T-helper 1 cell (primary cell): ENCODE measurements at places on chromosomes 7 and 10.

DNA sequence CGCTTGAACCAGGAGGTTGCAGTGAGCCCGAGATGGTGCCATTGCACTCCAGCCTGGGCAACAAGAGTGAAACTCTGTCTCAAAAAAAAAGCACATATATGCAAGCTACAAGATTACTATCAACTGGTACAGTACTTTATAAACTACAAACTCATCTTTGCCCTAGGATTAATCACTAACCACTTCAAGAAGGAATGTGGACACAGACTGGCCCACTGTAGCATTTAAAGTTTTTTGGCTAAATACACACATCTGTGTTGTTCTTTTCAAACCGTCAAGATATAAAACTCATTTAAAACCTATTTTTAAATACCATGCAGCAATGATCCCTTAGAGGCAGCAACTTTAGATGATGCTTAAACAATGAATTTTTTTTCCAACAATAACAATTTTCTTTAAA is 205.4 kb downstream of the IMMP2L start:
- no peak for DNase-seq

DNA sequence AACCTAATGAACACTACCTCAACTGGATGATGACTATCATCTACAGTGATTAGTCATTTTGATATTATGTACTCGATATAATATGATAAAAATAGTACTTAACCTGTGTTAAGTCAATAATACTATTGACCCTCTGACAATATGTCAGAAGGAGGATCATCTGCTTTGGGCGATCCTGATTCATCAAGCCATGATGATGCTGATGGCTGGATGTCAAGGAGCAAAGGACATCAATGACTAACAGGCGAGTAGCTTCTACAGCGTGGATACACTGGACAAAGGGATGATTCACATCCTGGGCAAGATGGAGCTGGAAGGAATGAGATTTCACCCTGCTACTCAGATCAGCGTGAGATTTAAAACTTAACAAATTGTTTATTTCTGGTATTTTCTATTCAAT is 94.4 kb upstream of the SKAP2 start:
- DNase-seq = no peak

DNA sequence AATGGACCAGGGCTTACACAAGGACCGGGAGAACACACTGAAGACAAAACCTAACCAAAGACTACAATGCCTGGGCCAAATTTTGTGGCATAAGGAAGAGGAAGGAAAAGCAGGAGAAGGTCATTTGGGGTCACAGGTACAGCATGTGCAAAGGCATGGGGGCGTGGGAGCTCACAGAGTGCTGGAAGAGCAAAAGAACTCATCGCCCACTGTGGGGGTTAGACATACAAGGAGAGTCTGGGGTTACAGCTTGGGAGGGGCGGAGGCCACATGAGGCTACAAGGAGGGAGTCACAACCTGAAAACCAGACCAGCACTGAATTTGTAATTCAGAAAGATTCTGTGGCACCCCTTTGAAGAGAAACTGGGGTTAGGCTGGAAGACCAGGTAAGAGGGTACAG is 9.7 kb downstream of the PUS7 start:
- DNase-seq = no peak

DNA sequence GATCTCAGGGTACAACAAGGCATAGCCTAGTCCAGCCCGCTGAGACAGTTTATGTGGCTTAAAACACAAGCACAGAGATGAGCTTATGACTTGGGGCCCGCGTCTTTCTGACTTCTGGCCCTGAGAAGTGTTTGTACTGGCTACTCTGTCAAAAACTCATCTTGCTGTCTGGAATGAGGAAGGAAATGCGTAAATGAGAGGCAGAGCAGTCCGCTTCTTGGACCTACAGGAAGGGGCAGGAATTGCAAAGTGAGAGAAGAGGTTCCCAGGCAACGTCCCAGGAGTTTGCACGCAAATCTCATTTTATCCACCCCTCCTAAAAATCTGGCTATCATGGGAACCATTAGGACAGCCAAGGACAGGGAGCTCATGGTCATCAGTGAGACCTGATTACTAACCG is 5.5 kb downstream of the ANXA11 start:
- no peak for DNase-seq

DNA sequence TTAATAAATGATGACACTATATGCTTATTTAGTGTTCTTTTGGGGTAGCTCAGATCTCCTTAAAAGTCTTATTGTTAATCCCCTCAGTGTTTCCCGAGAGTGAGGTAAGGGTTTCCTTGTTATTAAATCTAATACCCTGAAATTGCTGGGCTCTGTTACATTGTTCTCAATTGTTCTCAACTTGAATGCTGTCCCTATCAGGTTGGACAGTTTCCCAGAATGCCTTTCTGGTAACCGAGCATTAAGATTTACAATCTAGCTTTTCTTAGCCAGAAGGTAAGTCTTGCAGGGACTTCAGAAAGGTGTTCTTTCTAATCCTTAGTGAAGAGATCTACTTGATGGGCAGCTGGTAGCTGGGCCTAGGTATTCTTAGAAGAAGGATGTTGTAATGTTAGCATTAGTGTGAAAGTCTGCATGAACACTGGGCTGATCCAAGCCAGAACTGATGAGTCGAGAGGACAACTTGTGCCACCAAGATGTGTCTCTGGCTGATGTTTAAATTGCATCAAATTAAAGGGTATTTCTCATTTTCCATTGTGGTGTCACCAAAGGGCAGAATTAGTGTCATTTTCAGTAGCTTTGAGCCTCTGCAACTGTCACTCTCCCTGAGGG is 89.9 kb downstream of the SND1 start:
- DNase-seq = no peak

DNA sequence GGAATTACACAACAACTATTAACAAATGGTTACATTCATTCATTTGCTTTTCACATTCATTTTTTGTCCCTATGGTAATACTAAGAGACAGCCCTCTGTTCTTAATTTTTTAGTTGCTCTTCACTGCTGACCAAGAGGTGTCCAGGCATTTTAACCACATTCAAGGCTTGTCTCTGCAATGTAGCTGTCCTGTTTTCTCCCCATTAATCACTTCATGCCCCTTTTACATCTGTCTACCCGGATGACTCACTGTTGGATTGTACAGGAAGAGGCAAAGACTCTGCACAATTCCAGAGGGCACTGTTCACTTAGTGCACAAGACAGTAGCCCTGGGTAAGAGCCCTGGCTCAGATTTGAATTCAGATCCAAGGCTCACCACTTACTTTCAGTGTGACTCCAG is 168.5 kb downstream of the NOC3L start:
- DNase-seq = no peak

DNA sequence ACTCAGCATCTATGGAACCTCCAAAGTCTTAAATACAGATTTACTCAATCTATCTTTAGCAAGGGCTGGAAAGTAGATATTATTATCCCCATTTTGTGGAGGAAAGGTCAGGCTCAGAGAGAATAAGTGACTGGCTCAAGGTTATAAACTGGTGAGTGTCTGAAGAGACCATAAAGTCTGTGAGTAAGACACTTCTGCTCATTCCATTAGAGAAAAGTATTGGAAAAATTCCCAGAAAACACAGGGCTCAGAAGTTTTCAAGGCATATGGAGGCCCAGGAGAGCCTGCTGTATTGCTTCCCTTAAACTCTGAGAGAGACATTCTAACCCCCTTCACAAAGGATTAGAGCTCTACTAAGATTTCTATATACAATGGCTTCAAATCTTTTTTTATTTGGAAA is 134.8 kb downstream of the PCDH15 start:
- no peak for DNase-seq

GRCh38 chr10:61629576-61629975 is 33.2 kb upstream of the CABCOCO1 start:
- no peak for DNase-seq

DNA sequence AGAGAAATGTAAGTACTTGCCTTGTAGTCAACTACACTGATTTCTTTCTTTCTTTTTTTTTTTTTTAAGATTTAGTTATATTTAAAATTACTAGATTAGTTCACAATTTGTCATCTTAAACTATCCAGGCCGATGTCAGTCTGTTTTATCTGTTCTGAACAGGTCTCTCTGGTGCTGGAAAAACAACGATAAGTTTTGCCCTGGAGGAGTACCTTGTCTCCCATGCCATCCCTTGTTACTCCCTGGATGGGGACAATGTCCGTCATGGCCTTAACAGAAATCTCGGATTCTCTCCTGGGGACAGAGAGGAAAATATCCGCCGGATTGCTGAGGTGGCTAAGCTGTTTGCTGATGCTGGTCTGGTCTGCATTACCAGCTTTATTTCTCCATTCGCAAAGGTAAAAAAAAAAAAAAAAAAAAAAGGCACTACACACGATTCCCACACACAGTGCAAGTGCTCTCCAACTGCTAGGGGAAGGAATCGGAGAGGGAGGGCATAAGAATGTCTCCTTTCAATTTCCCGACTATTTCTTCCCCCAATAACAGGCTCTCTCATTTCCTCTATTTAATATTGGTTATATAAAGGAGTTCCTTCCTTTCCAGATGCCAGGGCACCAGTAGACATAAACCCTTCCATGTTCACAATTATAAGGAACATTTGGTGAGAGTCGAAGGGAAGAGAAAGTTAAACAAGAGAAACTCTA is 53.4 kb downstream of the PAPSS2 start:
- no peak for DNase-seq

- no peak for DNase-seq
Measured at GRCh38 chr10:117553815-117554172, 11.2 kb downstream of the EMX2 start.

DNA sequence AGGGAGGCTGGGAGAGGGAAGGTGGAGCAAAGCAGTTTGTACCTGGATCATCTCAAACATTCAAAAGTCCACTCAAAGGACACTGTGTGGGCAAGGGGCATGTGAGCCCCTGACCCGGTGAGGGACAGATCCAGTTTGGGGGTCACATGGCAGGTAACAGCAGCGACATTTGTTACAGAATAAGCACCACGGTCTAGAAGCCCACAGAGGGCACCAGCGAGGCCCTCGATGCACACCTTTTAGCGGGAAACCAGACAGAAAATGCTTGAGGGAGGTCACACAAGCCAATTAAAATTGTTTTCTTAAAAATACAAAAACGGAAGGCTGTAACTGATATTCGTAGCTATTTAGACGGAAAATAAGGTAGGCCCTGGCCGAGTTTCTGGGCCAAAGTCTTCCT is 144.4 kb downstream of the ZMYND11 start:
- no peak for DNase-seq

- DNase-seq = no peak
Measured at GRCh38 chr10:105185161-105185560, 544.1 kb downstream of the SORCS3 start.

GRCh38 chr10:17538941-17539340 is 78.2 kb downstream of the HACD1 start:
- no peak for DNase-seq

DNA sequence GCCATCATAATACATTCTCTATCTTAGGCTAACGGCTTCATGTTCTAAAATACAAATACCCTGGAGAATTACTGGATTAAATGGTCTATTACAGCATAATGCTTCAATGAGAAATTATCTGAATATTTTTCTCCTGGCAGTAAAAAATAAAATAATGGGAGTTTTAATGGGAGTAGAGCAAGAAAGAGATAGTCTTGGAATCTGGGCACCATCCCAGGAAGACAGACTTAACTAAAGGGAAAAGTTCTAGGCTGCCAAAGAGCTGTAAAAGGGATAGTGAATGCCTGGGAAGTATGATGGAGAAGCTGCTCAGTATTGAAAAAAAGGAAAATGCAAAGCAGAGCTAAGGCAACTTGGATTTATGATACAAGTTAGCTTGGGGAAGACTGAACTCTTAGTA is 12.1 kb upstream of the SYPL1 start:
- no peak for DNase-seq

DNA sequence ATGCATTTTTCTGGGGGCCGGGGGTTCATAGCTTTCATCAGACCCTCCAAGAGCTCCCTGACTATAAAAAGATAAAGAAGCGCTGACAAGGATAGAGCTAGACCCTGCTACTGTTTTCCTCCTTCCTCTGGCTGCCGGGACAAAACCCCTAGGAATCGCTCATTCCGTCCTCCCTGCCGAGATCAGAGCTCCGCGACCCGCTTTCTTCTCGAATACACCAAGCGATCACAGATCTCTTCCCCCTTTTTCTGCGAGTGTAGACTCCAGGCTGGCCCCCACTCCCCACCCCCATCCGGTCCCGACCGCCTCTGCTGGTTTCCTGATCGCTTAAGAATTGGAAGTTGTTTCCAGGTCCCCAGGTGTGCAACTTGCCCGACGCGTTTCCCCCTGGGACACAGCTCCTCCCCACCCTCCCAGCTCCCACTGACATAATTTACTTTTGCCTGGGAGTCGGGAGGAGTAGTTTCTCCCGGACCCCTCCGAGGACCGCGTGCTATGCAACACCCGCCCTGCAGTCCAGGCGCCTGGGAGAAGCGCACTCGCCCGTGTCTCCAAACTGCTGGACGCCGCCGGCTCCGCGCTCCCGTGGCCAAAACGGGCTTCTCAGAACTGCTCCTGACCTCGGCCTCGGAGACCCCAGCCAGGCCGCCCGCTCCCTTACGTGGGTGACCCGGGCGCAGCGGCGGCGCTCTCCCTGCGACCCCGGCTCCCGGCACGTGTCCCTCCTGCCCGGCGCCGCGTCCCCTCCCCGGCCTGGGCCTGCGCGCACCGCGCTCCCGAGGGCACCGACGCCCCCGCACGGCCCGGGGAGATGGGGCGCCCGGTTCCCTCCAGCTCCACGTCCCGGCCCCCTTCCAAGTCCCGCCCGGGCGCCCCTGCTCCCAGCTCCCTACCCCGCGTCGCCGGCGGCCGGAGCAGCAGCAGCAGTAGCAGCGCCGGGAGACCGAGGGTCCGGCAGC is 552 bp downstream of the IL15RA start:
- DNase-seq = no peak

- no peak for DNase-seq
Measured at GRCh38 chr10:93897070-93897780, 3.4 kb downstream of the SLC35G1 start.

DNA sequence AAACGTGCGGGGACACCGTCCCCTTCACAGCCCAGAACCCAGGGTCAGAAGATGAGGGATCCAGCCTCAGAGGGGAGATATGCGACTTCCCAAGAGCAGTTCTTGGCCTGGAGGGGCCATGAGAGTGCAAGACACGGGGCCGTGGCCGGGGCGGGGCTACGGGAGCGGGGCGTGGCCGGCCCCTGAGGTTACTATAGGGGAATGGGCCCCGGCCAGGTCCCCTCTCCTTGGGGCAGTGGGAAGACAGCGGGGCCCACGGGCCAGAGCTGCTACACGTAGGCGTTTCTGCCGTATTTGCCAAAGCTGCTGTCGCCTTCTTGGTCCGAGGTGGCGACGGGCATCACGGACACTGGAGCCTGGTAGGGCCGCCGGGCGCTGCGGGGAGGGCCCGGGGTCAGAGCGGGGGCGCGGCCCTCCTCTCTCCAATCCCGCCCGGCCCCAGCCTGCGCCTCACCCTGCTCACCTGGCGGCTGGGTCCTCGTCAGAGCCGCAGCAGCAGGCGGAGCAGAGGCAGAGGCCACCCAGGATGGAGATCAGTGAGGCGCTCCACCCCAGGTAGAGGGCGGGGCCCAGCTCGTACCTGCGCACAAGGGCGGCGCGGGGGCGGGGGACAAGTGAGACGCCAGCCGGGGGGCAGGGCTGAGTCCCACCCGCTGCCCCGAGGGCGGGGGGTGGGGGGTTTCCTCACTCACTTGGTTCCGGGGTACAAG is 5.3 kb downstream of the CLDN15 start:
- no peak for DNase-seq

- no peak for DNase-seq
Measured at GRCh38 chr10:24113901-24114300, 95.0 kb upstream of the KIAA1217 start.
